ENCODE measurements at places on chromosomes 4 and X. TPM values are rescaled to one million over a fixed set of nuclear protein-coding genes. Genes with fewer than 3 reads are reported as not detected.

DNA sequence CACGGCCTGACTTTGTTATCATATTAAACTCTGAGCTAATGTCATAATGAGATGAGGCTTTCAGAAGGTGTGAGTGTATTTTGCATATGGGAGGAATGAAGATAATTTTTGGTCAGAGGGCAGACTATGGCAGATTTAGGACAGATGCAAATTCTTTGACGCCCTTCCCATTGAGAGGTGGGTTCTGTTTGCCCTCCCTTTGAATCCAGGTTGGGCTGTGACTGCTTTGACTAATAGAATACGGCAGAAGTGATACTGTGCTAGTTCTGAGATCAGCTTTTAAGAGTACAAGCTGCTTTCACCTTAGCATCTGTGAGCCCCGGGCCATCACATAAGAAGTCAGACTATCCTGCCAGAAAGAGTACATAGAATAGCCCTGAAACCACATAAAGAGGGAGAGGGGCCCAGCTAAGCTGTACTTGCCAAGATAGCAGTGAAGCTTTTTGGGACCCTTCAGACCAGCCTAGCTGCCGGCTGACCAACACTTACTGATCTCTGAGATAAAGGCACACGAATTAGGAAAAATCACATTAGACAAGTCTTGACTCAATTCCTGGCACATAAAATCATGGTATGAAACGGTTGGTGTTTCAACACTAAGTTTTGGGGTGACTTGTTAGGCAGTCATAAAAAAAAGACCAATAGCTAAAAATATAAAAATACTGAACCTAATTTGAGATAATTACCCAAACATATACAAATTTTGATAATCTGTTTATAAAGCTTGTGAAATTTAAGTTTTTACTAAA lies 166.7 kb upstream of the SH3RF1 start:
- DNase-seq, result no peak
- peaks cover 5% of the 10 kb centered on the region for H3K36me3 ChIP-seq
- no peaks in the 10 kb centered on the region for H3K27me3 ChIP-seq
- H3K27ac ChIP-seq, result no peak overlapping the region
- H3K4me3 ChIP-seq, result no peak overlapping the region

APOO gene
- total RNA-seq, result 29.2 TPM

DNA sequence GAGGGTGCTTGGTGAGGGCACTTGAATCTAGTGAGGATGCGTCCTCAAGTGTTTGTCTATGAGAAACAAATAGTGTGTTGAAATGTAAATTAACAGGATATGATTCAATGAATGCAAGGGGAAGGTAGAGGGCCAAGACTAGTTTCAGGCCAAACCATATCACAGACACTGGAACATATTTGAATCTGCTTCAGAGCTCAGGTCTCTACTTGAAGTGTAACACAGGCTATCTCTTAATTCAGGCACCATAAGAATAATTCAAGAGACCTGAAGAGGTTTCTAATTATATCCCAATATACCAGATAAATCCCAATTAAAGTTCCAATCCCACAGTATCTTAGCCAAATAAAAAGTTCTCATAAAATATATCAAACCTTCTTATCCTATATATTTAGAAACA lies 146.5 kb upstream of the INTU start:
- no peak overlapping the region for H3K27ac ChIP-seq
- H3K4me3 ChIP-seq, result no peak overlapping the region
- no peaks in the 10 kb centered on the region for H3K4me1 ChIP-seq
- no peaks in the 10 kb centered on the region for H3K27me3 ChIP-seq
- DNase-seq, result no peak
- H3K36me3 ChIP-seq, result no peaks in the 10 kb centered on the region

GRCh38 chrX:131059246-131059645 lies 1.1 kb downstream of the ARHGAP36 start:
- H3K36me3 ChIP-seq, result no peaks in the 10 kb centered on the region
- DNase-seq, result no peak
- no peak overlapping the region for H3K27ac ChIP-seq
- no peaks in the 10 kb centered on the region for H3K4me1 ChIP-seq
- H3K27me3 ChIP-seq, result no peaks in the 10 kb centered on the region
- no peak overlapping the region for H3K4me3 ChIP-seq

- H3K36me3 ChIP-seq, result no peaks in the 10 kb centered on the region
- H3K4me1 ChIP-seq, result peaks cover 14% of the 10 kb centered on the region
- peaks cover 5% of the 10 kb centered on the region for H3K27me3 ChIP-seq
- no peak for DNase-seq
- no peak overlapping the region for H3K4me3 ChIP-seq
These were observed 6.3 kb downstream of the TMEM154 start for GRCh38 chr4:152673489-152673888.

DNA sequence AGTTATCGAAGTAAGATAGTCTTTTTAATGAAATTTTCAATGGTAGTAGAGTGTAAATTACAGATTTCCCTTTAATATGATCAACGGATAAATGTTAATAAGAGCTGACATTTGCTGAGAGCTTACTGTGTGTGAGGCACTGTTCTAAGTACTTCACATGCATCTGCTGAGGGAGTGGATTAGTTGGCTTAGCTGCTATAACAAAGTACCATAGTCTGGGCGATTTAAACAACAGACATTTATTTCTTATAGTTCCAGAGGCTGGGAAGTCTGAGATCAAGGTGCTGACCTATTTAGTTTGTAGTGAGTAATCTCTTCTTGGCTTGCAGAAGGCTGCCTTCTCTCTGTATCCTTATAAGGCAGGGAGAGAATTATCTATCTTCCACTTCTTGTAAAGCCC lies 174.3 kb downstream of the CEP135 start:
- no peak for DNase-seq
- H3K4me3 ChIP-seq, result no peak overlapping the region
- H3K4me1 ChIP-seq, result no peaks in the 10 kb centered on the region

GPR173 gene
- 2.8 TPM for total RNA-seq

DNA sequence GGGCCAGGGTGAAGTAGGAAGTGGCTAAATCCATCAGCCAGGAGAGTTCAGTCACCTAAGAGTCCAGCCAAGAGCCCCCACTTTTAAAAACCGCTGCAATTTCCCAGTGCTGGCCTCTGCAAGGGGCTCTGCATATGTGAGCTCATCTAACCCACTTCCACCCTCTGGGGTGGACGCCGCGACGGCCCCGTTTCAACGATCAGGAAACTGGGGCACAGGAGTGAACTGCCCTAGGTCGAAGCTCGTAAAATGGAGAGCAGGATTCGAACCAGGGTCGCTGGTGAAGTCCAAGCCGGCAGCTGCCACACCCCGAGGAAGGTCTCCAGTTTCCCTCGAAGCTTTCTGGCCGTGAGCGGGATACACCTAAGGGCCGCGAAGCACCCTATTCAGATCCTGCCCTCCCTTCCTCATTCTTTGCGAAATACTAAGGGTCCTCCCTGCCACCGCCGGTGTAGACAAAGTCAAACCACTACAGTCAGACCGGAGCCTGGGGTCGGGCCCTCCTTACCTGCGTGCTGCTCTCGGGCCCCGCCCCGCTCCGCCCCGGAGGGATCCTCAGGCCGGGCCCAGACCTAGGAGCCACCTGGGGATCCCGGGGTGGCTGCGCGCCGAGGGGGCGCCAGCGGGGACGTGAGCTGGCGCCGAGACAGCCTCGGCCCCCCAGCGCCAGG lies 446 bp downstream of the EVC2 start:
- DNase-seq, result no peak
- H3K27me3 ChIP-seq, result peaks cover 2% of the 10 kb centered on the region
- H3K36me3 ChIP-seq, result peaks cover 14% of the 10 kb centered on the region
- H3K27ac ChIP-seq, result peak overlapping the region; percentile 78
- peaks cover 46% of the 10 kb centered on the region for H3K4me1 ChIP-seq

RTL9 gene
- total RNA-seq, result 0.24 TPM

SPANXA1 gene
- total RNA-seq, result 1.3 TPM

GRCh38 chr4:109390115-109390768 lies 43.4 kb upstream of the SEC24B start:
- H3K4me1 ChIP-seq, result peaks cover 7% of the 10 kb centered on the region
- H3K27me3 ChIP-seq, result peaks cover 16% of the 10 kb centered on the region
- H3K36me3 ChIP-seq, result no peaks in the 10 kb centered on the region
- no peak for DNase-seq
- no peak overlapping the region for H3K4me3 ChIP-seq

Data from HFFc6 (cell line).